Activated T-cell treated with anti-CD3 and anti-CD28 coated beads for 4 hours (primary cell): ENCODE measurements at places on chromosomes 7 and 10.

- DNase-seq, result no peak
These were observed 259.9 kb downstream of the PTPRN2 start for GRCh38 chr7:158327571-158328180.

DNA sequence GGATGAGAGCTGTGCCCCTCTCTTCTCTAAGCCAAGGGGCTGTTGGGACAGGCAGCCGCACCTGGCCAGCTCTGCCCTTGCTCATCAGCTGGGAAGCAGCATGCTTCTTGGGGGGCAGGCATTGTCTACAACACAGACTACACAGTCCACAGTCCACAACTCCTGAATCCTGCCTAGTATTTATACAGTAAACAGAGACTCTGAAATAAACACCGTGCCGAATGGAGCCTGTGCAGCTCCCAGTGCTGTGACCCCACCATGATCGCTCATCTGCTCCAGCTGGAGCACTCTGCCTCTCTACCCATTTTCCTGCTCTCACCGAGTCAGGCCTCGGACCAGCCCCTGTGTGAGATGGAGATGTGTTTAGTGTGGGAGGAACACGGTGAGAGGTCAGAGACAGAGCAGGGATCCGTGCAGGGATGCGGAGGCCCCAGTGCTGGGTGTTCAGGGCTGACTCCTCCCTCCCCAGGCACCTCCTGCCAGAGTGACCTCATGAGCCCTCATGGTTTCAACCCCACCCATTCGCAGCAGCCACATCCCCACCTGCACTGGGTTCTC is 608.0 kb downstream of the DNAJB6 start:
- no peak for DNase-seq

DNA sequence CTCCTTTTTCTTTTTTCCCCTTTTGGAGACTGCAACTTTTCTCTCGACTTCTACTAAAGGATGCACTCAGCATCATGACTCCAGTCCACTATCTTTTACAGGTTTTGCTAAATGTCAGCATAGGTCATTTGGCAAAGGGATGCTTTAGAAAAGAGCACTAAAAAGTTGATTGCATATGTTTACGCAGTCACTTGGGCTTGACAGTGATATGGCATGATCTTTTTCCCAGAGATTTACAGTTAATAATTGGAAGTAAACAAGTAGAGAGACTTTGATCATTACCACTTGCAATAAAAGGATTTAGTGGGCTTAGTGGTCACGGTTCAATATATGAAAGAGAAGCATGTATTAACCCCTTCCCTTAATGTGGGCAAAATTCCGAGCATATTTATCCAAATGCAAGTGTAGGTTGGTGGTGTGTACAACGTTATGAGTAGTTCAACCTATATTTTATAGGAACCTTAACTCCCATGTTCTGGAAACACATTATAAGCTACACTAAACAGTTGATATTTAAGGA is 1.8 kb downstream of the BMI1 start:
- DNase-seq, result no peak

- no peak for DNase-seq
These were observed 40.3 kb upstream of the ANK3 start for GRCh38 chr10:60430017-60430416.

GRCh38 chr10:17106991-17107390 is 22.6 kb downstream of the CUBN start:
- no peak for DNase-seq

- DNase-seq, result no peak
These were observed 79.3 kb upstream of the ACBD5 start for GRCh38 chr10:27319752-27320431.
